NCI-H187 (cell line): ENCODE measurements at places on chromosomes 3 and 15.
A peak's percentile ranks its signal among the peaks of the same experiment; 100 is the strongest.

DNA sequence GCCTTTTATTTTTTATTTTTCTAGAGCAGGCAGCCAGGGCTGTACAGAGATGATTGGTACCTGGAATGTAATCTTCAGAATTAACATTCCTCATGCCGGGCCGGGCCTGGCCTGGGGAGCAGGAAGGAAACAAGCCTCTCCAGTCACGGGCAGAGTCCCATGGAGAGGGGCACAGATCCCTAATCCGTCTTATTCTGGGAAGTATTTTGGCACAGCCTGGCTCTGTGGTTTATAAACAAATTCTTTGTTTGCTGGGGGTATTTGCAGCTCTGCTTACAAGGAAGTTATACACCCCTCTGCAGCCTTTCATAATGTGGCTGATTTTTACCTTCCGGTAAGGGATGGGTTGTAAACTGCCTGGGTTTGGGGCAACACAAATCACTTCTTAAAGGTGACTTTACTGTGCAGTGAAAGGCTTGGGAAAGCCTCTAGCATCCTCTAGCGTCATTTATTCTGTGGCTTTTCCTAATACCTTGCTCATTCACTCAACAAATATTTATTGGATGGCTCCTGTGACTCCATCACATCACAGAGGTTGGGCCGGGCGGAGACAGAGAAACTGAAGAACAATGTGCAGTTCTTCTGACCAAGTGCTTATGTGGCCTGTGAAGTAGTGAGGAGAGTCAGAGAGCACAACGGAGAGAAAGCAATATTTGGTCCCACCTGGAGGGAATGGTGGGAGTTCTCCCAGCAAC is 2.7 kb downstream of the SLC6A20 start:
- no peak for DNase-seq

DNA sequence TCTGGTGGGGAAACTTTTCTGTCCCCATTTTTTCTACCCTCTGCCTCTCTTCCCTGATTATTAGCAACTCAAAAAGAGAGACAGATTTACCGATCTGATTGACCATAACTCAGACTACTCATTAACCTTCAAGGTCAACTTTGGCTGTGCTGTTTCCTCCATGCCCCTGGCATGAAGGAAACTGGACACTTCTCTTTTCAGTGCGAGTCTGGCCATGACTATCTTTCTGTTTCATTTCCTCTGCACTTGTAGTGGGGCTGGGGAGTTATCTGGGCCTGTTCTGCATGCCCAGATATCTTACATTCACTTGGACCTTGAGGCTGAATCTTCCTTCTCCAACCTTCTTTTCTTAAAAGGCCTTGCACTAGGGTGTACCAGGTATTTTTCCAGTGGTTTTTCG is 76.9 kb upstream of the SLCO2A1 start:
- DNase-seq = no peak

GRCh38 chr3:19399356-19399755 is 251.0 kb downstream of the KCNH8 start:
- DNase-seq = no peak

GRCh38 chr3:194723846-194724618 is 38.3 kb downstream of the FAM43A start:
- DNase-seq = no peak

- DNase-seq = no peak
Observed at GRCh38 chr3:59795756-59796155, 745.9 kb upstream of the CFAP20DC start.

- no peak for DNase-seq
Observed at GRCh38 chr3:143600756-143601718, 247.2 kb downstream of the SLC9A9 start.

DNA sequence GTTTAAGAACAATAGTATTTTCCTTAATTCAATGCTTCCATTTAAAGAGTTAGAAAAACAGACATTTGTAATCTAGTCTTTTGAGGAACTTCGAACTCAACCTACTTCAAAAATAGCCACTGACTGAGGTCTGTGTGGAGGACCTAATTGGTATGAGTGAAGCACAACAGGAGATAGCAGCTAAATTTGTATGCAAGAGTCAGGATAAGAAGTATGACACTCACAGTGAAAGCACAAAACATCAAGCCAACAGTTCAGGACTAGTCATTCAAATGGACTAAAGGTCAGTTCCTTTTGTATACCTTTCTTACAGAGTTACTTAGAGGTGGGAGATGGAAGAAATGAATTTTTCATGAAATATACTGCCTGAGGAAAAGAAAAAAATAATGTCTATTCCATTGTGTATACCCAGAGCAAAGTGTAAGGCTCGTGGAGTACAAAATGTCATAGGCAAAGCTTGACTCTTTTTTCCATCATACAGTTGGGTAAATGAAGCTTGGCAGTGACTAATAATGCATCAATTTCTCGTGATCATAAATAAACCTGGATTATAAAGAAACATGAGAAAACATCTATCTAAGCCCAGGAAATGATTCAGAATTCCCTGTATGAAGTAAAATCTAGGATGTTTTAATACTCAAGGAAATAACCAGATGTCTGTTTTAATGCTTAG is 1005.2 kb upstream of the CADM2 start:
- no peak for DNase-seq

DNA sequence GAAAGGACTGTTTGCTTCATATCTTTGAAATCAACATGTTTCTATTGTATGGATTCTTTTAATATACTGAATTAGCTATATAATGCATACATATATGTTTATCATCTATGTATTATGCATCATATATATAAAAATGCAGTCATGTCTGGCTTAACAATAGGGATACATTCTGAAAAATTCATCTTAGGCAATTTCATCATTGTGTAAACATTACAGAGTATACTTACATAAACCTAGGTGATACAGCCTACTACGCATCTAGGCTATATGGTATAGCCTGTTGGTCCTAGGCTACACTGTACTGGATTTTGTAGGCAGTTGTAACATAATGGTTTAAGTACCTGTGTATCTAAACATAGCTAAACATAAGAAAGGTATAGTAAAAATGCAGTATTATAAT is 21.7 kb downstream of the CHMP2B start:
- DNase-seq = no peak

DNA sequence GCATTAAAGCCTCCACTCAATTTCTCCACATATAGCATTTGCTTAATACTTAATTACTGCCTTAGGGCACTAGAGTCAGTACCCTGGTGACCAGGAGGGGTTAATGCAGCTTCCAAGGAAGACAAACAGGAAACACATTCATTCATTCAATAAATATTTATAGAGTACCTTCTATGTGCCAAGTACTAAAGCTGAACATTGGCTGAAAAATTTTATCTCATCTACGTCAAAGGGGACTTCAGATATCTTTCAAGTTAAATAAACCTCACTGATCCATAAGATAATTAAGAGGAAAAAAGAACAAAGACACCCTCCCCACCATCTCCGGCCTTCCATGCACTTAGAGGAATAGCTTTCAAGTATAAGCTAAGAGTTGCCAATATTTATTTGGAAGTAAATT is 156.9 kb upstream of the PRICKLE2 start:
- DNase-seq = no peak

DNA sequence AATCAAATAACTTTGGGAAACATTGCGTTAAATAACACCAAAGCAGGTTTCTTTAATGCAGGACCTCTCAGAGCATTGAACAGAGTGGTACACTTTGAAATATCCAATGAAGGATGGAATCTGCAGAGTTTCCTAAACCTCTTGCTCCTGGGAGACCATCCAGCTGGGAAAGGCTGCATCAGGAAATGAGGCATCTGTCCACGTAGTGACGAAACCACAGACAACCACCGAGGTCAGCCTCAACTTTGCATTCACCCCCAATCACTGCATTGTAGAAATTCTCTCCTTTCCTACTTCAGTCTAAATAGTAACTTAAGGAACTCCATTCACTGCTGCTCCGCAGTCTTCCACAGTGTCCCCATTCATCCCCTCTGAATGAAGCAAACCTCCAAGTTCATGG is 41.5 kb upstream of the CDV3 start:
- no peak for DNase-seq

- no peak for DNase-seq
Observed at GRCh38 chr3:182570946-182571594, 222.2 kb upstream of the ATP11B start.

- DNase-seq = peak; percentile 64
Observed at GRCh38 chr3:117788506-117788905, 1078.9 kb downstream of the TUSC7 start.

- no peak for DNase-seq
Observed at GRCh38 chr15:67241132-67241855, 13.2 kb downstream of the AAGAB start.

DNA sequence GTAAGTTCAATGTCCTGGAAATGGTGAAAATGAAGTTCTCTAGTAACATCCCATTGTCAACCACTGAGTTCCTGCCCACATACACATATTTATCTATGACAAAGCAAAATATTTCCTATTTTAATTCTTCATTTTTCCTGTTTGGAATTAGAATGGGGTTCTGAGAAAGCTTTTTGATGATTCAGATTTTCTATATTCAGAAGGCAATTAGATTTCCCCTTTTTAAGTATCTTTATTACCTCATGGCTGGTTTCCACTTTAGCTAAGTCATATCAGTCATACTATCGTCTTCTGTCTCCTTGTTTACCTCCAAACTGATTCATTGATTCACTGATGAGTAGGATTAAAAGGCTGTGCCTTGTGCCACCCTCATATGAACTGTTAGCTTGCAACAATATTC is 17.9 kb downstream of the ETFA start:
- DNase-seq = no peak

DNA sequence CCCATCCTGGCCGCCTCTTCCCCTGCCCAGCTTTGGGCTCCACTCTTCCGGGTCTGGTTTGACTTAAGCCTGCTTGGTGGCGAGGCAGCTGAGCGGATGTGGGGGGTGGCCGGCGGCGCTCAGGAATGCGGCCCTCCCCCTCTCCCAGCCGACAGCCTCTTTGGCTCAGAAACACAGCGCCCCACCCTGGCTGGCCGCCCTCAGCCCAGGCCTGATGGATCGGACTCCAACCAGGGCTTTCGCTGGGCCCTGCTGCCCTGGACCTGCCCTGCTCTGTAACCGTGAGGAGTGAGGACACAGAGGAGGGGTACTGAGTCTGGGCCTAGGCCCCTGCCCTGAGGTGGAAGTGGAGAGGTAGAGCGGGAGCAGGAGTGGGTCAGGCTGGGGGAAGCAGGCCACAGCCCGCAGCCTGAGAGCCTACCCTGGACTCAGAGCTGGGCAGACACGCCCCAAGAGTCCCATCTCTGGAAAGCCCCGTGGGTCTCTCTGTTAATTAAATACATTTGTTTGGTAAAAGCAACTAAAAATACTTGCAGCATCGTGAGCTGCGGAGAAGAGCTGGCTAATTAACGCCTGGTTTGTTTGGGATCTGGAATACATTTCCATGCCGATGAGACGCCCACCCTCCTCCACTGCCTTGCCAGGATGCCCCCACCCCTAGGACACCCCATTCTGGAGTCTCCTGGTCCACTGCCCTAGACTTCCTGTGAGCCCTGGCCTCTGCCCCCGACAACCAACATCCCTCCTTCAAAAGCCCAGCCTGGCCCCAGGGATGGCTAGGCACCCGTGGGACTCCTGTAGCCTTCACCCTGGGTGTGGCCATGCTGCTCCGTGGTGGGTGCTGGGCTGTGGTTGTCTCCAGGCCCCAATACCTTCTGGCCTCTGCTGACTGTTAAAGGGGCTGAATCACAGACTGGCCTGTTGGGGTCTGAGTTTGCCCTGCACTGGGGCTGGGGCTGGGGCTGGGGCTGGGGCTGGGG is 19.6 kb downstream of the PLXNA1 start:
- no peak for DNase-seq

GRCh38 chr3:153096731-153097131 is 65.3 kb upstream of the RAP2B start:
- no peak for DNase-seq

DNA sequence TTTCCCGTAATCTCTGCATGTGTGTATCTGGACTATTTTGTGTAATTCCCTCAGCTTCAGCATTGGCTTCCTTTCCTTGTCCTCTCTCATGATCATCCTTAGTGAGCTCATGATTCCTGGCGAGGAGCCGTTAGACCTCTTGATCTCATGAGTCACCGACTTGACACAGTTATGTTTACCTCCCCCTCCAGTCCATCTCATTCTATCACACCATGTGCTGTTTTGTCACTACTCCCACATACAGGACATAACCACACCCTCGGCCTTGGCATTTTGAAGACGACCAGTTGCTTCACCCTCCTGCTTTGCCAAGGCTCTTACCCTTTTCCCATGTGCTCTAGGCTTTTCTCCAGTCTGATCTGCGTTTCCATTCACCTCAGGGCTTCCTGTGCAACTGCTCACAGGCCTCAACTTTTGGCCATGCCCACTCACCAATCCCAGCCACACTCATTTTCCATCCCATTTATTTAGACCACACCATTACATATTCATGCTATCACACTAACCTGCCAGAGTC is 41.5 kb downstream of the CP start:
- DNase-seq = no peak

DNA sequence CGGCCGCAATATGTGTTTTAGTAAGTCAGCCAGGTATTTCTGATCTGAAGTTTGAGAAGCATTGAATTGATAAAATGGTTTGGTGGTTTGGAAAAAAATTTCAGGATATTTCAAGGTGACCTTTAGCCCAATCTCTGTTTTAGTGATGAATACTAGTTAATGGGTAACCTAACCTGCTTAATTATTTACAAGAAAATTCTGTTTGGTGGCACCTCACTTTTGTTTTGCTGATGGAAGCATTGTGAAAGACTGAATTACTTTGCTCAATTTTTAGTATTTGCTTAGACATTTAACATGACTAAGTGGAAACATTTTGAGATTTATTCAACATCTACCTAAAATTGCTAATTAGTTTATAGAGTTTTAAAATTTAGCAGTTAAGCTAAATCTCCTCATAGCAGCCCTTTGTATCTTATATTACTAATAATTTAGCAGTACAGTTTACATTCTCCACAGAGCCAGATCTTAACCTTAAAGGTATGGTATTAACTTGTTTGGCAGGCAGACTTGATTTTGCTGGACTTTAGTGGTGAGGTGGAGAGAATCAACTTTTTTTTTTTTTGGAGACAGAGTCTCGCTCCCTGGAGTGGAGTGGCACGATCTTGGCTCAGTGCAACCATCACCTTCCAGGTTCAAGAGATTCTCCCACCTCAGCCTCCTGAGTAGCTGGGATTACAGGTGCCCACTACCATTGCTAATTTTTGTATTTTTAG is 35.4 kb downstream of the GRAMD1C start:
- DNase-seq = no peak

DNA sequence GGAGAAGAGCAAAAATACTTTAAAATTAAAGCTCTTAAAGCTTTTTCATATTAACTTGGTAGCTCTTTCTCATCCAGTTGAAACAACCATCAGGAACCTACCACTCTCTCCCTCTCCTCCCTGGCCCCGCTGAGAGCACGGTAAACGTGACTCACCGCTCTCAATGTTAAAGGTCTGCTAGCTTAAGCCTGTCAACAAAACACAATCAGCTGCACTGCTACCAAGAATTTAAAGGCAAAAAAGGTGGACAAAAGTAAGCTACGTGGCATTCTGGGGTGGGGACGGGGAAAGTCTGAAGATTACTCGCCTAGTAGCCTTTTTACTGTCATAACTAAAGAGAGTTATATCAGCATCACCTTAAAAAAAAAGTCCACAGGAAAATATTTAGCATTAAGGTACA is 8.4 kb upstream of the GP5 start:
- DNase-seq = no peak
